NCI-H1092 treated with DMSO at 0.1 percent for 48 hours (cell line): ENCODE measurements at places on chromosomes 2 and 18.

- no peak for DNase-seq
Observed at GRCh38 chr2:96906729-96907114, 36.8 kb upstream of the SEMA4C start.

DNA sequence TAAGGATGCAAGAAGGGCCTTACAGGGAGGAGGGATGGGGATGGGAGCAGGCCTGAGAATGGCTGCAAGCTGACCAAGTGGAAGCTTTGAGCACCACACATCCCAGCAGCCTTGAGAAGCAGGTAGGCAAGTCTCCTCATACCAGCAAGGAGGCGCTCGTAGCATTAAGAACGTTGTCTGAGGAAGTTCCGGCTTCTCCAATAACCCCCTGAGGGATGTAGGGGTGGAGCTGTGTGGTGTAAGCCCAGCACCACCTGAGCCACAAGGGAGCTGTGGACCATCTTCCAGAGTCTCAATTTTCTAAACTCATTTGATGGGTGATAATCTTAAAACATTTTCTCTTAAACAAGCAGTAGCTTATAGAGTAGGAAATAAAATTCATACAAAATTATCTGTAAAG, 50.6 kb downstream of the ST3GAL5 start:
- no peak for DNase-seq

GRCh38 chr18:31546476-31546875, 45.2 kb upstream of the TTR start:
- no peak for DNase-seq

GRCh38 chr18:31490387-31490786, 7.6 kb upstream of the DSG2 start:
- no peak for DNase-seq

DNA sequence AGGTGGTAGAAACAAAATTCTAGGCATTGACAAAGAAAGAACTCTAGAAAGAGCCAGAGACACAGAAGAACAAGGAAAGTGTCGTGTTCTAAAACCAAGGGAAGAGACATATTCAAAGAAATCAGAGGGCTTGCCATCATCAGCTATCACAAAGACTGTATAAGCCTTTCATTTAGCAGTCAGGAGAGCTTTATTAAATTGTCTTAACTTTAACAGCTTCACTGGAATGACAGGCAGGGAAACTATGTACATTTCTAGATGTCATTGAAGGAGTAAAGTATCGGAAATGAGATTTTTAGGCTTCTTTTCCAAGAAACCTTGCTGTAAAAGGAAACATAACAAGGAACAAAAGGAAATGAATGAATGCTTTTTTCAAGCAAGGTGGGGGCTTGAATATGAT, 15.8 kb downstream of the KYNU start:
- DNase-seq: no peak
